Fibroblast of villous mesenchyme (primary cell): ENCODE measurements at places on chromosomes 13 and 19.

GRCh38 chr19:31300422-31300821 is 48.8 kb downstream of the TSHZ3 start:
- DNase-seq, result no peak

GRCh38 chr13:30743319-30744055 is 8.1 kb downstream of the ALOX5AP start:
- peak; percentile 99 for DNase-seq

GRCh38 chr19:35417713-35418534 is 30.1 kb upstream of the FFAR2 start:
- no peak for DNase-seq

GRCh38 chr13:61692691-61693090 is 277.0 kb upstream of the PCDH20 start:
- DNase-seq, result no peak

DNA sequence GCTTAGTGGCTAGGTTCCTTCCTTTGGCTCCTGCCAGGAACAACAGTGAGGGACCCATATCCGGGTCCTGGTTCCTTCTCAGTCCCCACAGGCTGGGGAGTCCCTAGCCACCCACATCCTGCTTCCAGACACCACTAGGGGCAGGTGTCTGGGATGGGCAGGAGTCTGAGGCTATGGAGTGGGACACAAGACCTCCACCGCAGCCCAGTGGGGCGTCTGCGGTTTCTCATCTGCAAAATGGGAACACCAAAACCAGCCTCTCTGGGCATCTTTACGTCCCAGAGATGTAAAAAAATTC is 879 bp upstream of the FCGBP start:
- no peak for DNase-seq

DNA sequence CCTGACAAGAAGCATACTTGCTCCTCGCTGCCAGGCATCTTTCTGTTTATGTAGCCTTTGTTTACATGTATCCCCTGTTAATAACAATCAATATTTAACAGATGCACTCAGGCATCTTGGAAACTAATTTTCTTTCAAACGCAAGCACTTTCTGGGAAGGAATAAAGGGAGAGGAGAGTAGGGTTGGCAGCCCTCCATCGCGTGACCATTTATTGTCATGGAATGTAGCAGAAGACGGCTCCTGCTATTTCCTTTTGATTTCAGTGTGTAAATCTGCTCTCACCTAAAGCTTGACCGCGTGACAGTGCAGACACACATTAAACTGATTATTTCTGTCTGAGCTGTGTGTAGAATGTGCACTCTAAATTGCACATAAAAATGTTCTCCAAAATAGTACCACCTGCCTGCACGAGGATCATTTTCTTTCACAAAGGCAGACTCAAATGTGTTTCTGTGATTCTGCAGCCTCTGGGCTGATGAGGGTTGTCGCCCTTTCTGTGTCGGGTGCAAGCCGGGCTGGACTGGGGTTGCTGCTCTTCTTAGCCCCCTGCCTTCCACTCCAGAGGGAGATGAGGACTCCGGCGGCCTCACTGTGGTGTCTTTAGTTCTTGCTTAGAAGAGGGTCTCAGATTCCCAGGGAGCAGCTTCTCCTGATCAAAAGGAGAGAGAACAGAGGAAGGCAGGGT is 223.5 kb upstream of the MAB21L1 start:
- no peak for DNase-seq

- no peak for DNase-seq
These were observed 24.9 kb downstream of the SMIM24 start for GRCh38 chr19:3455393-3455955.

DNA sequence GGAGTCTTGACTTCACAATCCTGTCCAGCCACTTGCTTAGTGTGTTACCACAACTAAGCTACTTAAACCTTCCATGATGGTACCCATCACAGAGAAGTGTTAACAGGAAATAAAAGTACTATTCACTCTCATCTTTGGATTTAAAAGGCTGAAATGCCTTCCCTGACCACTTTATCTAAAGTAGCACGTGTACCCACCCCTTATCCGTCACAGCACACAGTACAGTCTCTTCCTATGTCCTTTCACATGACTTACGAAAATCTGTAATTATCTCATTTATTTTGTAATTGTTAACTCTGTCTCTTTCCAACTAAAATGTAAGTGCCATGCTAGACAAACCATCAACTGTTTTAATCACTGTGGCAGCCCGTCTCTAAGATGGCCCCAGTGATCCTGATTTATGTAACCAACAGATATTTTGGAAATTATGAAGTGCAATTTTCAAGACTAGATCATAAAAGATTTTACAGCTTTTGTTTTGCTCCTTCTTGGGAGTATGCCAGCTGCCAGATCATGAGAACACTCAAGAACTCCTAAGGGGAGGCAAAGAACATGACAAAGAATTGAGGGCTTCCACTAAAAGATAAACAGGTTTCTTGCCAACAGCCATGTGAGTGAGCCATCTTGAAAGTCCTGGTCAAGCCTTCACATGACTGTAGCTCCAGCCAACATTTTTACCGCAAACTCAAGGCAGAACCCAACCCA is 44.9 kb downstream of the DIAPH3 start:
- no peak for DNase-seq

GRCh38 chr19:37095859-37096258 is 17.6 kb downstream of the ZNF420 start:
- DNase-seq, result no peak

GRCh38 chr13:79937311-79937710 is 403.6 kb downstream of the SPRY2 start:
- no peak for DNase-seq

GRCh38 chr13:97313551-97314260 is 91.6 kb downstream of the MBNL2 start:
- no peak for DNase-seq
